ENCODE measurements at places on chromosomes 13 and 19.

DNA sequence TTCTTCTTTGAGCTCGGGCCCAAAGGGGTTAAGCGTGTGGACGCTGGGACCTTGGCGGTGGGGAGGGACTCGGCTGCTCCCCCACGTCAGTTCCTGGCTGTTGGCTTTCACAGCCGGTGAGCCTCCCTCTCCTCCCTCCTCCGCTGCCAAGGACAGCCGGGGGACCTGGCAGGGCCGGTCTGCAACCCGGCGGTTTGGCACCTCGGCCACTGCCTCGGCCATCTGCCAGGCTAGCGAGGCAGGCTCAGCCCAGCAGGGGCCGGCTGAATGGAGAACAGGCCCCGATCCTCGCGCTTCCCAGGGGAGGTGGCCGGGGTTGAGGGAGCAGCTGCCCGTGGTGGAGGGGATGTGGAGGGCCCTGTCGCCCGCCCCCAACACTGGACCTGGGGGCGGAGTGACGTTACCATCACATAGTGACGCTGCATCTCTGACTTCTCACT lies 5.0 kb downstream of the TLE5 start:
- DNase-seq, result no peak

- DNase-seq, result peak; percentile 93
Observed at GRCh38 chr19:50724522-50725217, 1.5 kb downstream of the CLEC11A start.

DNA sequence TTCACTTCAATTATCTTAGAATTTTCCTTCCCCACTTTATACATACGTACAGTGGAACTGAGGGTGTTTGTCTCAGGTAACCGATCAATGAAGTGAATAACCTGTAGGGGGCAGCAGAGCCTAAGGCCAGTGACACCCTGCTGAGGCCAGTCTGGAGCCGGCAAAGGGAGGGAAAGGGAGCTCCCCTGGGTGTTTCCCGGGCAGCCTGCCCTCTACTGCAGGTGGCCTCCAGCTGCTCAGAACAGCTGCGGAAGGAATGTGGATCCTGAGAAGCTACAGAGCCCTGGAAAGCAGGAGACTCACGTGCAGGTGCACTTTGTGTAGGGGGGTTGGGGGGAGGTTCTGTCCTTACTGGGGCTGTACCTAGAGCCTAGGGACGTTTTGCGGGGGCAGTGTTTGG lies 832 bp upstream of the ZNF491 start:
- DNase-seq, result peak; percentile 93

GRCh38 chr19:16118489-16119033 lies 6.9 kb downstream of the RAB8A start:
- no peak for DNase-seq

GRCh38 chr19:13334801-13335481 lies 171.3 kb downstream of the CACNA1A start:
- DNase-seq, result no peak

DNA sequence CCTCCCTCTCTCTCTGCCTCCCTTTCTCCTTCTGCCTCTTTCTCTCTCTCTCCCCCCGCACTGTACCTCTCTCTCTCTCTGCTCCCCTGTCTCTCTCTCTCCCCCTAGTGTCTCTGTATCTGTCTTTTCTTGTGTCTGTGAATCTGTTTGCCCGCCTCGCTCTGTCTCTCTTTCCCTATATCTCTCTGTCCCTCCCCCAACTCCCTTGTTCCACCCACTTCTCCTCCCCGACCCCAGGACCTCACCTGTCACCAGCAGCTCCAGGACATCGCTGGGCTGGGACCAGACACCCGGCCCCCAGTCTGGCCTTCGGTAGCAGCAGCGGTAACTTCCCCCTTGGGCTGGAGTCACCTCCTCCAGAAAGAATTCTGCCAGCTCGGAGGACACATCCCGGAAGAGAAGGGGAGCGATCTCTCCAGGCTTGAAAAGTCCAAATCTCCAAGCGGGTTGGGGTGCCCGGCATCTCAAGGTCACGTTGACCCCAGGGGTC lies 3.9 kb downstream of the OSCAR start:
- DNase-seq, result no peak

GRCh38 chr19:3658870-3659745 lies 32.5 kb upstream of the CACTIN start:
- no peak for DNase-seq

DNA sequence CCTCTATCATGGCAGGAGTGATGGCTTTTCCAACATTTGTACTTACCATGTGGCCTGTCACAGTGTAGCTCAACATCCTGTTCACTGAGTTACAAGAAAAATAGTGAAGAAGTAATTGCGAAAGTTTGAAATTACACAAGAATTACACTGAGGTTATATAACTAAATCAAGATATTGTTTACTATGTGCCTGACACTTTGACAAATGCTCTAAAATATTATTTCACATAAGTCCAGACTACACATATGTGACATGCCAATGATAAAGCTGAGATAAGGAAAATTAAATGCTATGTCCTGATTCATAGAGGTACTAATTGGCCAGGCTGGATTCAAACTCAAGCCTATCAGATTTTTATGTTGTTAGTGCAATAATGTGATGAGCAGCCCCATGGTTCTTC lies 451.7 kb downstream of the PCDH9 start:
- DNase-seq, result no peak

DNA sequence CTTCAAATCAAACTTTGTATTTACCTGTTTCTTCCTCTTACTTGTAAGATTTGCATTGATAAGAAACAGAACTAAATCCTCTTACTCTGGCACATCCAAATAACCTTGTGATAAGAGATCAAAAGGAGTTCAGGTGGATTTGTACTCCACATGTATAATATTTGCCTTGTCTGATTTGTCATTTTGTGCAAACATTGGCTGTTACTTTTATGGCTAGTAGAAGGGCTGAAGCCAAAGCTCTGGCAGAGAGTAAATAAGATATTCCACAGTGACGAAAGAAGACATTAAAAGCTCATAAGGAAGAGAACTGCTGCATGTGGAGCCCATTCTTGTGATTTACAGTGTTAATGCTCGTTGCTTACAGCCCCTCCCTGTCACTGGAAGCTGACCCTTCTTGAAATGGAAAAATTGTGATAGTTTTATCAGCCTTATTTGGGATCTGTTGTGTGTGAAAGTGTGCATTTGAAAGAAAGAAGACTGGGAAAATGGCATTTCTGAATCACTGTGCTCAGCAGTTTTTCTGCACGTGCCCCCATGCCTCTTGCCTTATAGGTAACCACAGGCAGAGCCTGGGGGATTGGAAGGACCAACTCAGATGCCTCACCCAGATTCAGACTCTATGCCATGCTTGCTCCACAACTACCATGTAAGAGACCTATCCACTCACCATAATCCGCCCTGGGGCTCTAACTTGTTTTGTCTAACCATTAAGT lies 68.2 kb downstream of the OXGR1 start:
- DNase-seq, result no peak

- DNase-seq, result no peak
Observed at GRCh38 chr13:65595916-65596315, 1634.2 kb downstream of the PCDH9 start.
